ENCODE measurements at places on chromosomes 5 and 9.

- no peaks in the 10 kb centered on the region for H3K4me1 ChIP-seq
- DNase-seq = no peak
- no peak overlapping the region for H3K4me3 ChIP-seq
- H3K27me3 ChIP-seq = no peaks in the 10 kb centered on the region
- no peak overlapping the region for H3K27ac ChIP-seq
- peaks cover 20% of the 10 kb centered on the region for H3K36me3 ChIP-seq
Observed at GRCh38 chr5:1053391-1054017, 44.9 kb downstream of the NKD2 start.

- no peak for DNase-seq
- H3K4me3 ChIP-seq = no peak overlapping the region
- no peaks in the 10 kb centered on the region for H3K4me1 ChIP-seq
- no peaks in the 10 kb centered on the region for H3K27me3 ChIP-seq
Observed at GRCh38 chr5:84249918-84250630, 134.6 kb downstream of the EDIL3 start.

DNA sequence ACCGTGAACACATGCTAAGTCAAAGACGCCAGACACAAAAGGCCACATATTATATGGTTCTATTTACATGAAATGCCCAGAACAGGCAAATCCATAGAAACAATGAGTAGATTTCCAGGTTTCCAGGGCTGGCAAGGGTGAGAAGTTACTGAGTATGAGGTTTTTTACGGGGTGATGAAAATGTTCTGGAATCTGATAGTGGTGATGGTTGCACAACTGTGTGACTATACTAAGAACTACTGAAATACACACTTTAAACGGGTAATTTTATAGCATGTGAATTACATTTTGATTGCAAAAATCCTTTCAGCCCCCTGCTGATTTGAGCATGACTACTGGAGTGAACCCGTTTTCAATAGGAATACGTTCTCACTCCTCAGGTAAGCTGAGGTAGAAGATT lies 46.7 kb upstream of the TBC1D9B start:
- H3K4me3 ChIP-seq = no peak overlapping the region
- no peak overlapping the region for H3K27ac ChIP-seq
- no peaks in the 10 kb centered on the region for H3K36me3 ChIP-seq
- H3K27me3 ChIP-seq = peaks cover 3% of the 10 kb centered on the region
- H3K4me1 ChIP-seq = no peaks in the 10 kb centered on the region

GRCh38 chr9:107744873-107745272 lies 255.3 kb upstream of the KLF4 start:
- no peaks in the 10 kb centered on the region for H3K27me3 ChIP-seq
- H3K4me1 ChIP-seq = no peaks in the 10 kb centered on the region
- DNase-seq = no peak
- H3K4me3 ChIP-seq = no peak overlapping the region

DNA sequence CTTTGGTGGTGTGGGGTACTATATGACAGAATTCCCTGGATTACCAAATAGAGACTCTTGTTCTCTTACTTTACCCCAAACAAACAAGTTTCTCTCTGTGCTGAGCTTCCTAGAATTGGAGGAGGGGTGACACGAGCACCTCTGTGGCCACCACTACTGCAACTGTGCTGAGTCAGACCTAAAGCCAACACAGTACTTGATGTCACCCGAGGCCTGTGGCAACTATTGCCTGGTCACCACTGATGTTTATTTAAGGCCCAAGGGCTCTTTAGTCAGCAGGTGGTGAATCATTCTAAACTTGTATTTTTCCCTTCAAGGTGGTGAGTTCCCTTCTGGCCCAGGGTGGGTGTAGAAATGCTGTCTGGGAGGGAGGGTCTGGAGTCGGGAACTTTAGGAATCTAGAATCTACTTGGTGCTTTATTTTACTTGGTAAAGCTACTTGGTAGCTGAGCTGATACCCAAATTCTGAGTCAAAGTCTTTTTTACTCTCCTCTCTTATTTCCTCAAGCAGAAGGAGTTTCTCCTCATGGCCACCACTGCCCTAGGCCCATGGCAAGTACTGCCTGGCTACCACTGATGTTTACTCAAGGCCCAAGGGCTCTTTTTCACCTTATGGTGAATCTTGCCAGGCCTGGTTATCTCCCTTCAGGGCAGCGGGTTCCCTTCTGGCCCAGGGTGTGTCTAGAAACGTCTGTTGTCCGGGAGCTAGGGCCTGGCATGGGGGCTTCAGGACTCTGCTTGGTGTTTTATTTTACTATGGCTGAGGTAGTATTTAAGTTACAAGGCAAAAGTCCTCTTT lies 9.8 kb downstream of the LURAP1L start:
- no peak overlapping the region for H3K27ac ChIP-seq
- no peaks in the 10 kb centered on the region for H3K4me1 ChIP-seq
- H3K4me3 ChIP-seq = no peak overlapping the region
- no peaks in the 10 kb centered on the region for H3K27me3 ChIP-seq
- H3K36me3 ChIP-seq = no peaks in the 10 kb centered on the region

- H3K27me3 ChIP-seq = no peaks in the 10 kb centered on the region
- peaks cover 10% of the 10 kb centered on the region for H3K36me3 ChIP-seq
- DNase-seq = peak; percentile 12
- H3K27ac ChIP-seq = peak overlapping the region; percentile 72
- peaks cover 40% of the 10 kb centered on the region for H3K4me1 ChIP-seq
- peak overlapping the region; percentile 90 for H3K4me3 ChIP-seq
Observed at GRCh38 chr9:120711841-120712538, 2.3 kb downstream of the MEGF9 start.

GRCh38 chr9:73402081-73403028 lies 250.7 kb downstream of the ANXA1 start:
- H3K4me3 ChIP-seq = no peak overlapping the region
- H3K27me3 ChIP-seq = no peaks in the 10 kb centered on the region
- no peak for DNase-seq
- H3K27ac ChIP-seq = no peak overlapping the region
- no peaks in the 10 kb centered on the region for H3K36me3 ChIP-seq

- H3K36me3 ChIP-seq = no peaks in the 10 kb centered on the region
- peaks cover 69% of the 10 kb centered on the region for H3K27me3 ChIP-seq
- no peak overlapping the region for H3K27ac ChIP-seq
- no peak for DNase-seq
- H3K4me1 ChIP-seq = peaks cover 2% of the 10 kb centered on the region
Observed at GRCh38 chr5:132807163-132807838, 5.8 kb upstream of the SOWAHA start.

DNA sequence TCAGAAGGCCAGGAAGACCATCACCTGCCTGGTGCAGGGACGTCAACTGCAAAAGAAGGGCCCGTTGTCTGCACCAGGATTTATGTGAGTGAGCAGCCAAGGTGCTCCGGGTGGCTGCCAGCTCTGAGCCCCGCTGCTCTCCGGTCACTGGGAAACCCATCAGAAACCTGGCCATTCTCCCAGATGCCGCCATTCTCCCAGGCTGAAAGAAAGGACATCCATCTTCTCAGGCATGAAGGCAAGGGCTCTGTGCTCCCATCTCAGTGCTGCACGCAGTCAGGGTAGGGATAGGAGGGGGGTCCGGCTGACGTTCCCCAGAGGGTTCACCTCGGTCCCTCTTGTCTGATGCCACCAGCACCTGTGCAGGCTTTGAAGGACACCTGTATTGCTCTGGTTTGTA lies 158.4 kb downstream of the ERCC6L2 start:
- peaks cover 17% of the 10 kb centered on the region for H3K36me3 ChIP-seq
- H3K4me1 ChIP-seq = no peaks in the 10 kb centered on the region
- no peak for DNase-seq

DNA sequence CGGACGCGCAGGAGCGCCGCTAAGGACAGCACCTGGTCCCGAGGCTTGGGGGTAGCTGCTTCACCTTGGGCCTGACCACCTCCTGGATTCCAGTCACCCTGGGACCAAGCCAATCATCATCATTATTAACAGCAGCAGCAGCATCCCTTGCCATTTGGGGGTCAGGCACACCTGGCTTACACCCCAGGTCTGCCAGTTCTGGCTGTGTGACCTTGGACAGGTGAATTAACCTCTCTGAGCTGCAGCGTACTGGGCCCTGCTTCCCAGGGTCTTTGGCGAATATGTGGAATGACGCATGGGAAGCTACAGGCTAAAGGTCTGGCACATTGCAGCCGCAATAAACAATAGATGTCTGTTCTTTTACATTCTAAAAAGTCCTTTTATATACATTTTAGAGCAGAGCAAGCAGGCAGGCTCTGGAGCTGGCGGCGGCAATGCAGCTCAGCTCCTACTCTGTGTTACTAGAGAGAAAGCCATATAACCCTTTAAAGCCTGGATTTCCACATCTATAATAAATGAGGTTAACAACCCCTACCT lies 97.8 kb upstream of the CPLX2 start:
- H3K36me3 ChIP-seq = no peaks in the 10 kb centered on the region
- H3K27ac ChIP-seq = no peak overlapping the region
- no peak overlapping the region for H3K4me3 ChIP-seq
- no peaks in the 10 kb centered on the region for H3K4me1 ChIP-seq

DNA sequence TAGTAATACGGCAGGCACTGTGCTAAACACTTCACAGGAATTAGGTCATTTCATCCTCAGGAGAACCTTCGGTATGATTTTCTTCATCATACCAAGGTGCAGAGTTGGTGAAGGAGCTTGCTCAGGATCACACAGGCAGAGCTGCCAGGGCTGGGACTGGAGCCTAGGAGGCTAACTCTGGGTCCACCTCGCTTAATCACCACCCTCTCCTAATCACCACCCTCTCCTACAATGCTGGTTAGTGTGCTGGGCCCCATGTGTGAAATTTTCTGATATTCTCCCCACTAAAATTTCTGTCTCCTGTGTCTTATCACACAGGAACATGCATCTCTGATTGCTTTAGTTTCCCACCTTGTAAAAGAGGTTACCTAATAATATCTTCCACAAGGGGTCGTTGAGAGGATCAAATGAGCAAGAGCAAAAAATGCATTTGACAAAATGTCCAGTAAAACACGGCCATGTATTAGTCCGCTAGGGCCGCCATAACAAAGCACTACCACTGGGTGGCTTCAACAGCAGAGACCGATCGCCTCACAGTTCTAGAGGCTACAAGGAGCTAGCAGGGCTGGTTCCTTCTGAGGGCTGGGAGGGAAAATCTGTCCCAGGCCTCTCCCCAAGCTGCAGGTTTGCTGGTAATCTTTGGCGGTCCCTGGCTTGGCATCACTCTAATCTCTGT lies 128.2 kb upstream of the NFIB start:
- no peaks in the 10 kb centered on the region for H3K4me1 ChIP-seq
- DNase-seq = no peak
- no peaks in the 10 kb centered on the region for H3K36me3 ChIP-seq
- no peaks in the 10 kb centered on the region for H3K27me3 ChIP-seq
- H3K27ac ChIP-seq = no peak overlapping the region

GRCh38 chr5:16568875-16569580 lies 47.8 kb downstream of the RETREG1 start:
- H3K36me3 ChIP-seq = peaks cover 28% of the 10 kb centered on the region
- DNase-seq = no peak
- no peak overlapping the region for H3K4me3 ChIP-seq
- H3K27ac ChIP-seq = no peak overlapping the region
- peaks cover 11% of the 10 kb centered on the region for H3K4me1 ChIP-seq

- no peak overlapping the region for H3K27ac ChIP-seq
- H3K27me3 ChIP-seq = no peaks in the 10 kb centered on the region
- H3K36me3 ChIP-seq = no peaks in the 10 kb centered on the region
- no peak for DNase-seq
Observed at GRCh38 chr5:64176301-64176700, 10.7 kb downstream of the RNF180 start.

DNA sequence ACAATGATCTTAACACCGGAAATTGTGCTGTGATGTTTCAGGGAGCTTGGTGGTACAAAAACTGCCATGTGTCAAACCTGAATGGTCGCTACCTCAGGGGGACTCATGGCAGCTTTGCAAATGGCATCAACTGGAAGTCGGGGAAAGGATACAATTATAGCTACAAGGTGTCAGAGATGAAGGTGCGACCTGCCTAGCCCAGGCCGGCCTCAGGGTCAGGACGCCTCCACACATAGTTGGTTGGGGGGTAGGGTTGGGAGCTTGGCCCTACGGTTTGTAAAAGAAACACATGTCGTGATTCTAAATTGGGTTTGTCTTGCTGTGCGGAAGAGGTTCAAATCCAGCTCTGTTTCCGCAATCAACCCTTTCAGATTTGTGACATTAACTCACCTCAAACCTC lies 6.6 kb downstream of the FCN2 start:
- peaks cover 2% of the 10 kb centered on the region for H3K27me3 ChIP-seq
- no peak overlapping the region for H3K27ac ChIP-seq
- no peaks in the 10 kb centered on the region for H3K4me1 ChIP-seq
- H3K36me3 ChIP-seq = no peaks in the 10 kb centered on the region

DNA sequence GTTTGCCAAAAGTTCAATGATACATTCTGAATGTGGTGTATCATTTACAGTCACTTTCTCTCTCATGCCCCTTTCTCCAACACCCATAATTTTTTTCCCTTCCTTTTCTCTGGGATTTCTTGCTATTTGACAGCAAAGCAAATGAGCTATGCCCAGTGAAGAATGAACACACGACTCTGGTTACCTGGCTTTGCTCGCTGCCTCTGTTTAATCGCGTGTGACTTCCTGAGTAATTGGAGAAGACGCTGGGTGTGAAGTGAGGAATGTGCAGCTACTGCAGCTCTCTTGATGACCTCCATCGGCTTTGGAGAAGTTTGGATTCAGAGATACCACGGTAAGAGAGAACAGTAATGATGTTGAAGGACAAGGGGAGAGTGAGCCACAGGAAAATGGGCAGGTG lies 651.8 kb downstream of the KIF4B start:
- no peaks in the 10 kb centered on the region for H3K36me3 ChIP-seq
- no peak for DNase-seq
- H3K4me1 ChIP-seq = no peaks in the 10 kb centered on the region
- no peak overlapping the region for H3K27ac ChIP-seq

- H3K4me1 ChIP-seq = peaks cover 43% of the 10 kb centered on the region
- H3K27me3 ChIP-seq = peaks cover 8% of the 10 kb centered on the region
- no peak for DNase-seq
- peak overlapping the region; percentile 74 for H3K4me3 ChIP-seq
- H3K27ac ChIP-seq = peak overlapping the region; percentile 82
- peaks cover 3% of the 10 kb centered on the region for H3K36me3 ChIP-seq
Observed at GRCh38 chr5:56080375-56081052, 85.8 kb upstream of the IL6ST start.

DNA sequence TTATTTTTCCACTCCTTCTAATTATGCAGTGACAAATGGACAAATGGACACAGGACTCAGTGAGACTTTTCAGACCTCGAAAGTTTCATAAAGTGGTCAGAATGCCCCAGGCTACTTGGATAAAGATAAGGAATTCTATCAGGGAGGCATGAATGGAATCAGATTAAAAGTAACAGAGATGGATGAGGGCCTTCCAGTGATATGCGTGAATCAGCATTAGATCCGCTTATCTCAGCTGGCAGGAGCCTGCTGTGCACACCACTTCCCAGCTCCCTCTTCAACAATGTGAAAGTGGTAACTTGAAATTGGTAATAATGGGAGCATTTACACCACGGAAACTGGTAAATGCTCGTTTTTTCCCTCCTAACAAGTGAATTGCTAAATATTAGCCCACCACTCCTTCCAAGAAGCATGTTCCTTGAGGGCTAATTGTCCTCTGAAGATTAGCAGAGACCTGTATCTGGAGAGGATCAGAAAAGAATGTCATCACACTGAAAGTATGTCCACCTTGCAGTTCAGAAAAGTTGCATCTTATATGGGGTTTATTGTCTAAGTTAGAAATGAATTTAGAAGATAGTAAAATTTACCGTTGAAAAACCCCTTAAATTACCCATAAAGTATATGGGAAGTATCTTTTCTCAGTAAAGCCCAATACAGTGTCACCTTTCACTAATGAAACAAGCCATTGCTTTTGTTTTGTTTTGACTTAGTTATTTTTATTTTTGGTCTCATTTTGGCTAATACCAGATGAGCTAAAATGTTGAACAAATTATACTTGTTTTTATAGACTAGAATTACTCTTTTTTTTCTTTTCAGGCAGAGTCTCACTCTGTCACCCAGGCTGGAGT lies 125.3 kb downstream of the DPYSL3 start:
- H3K27me3 ChIP-seq = no peaks in the 10 kb centered on the region
- H3K27ac ChIP-seq = no peak overlapping the region
- DNase-seq = no peak
- H3K4me1 ChIP-seq = no peaks in the 10 kb centered on the region
- H3K4me3 ChIP-seq = no peak overlapping the region
- H3K36me3 ChIP-seq = no peaks in the 10 kb centered on the region
